ENCODE measurements at places on chromosomes 6 and 20.

- DNase-seq = no peak
Measured at GRCh38 chr6:82832811-82833210, 232.8 kb downstream of the UBE3D start.

GRCh38 chr6:111980971-111981840 lies 72.7 kb upstream of the CCN6 start:
- DNase-seq = no peak

- no peak for DNase-seq
Measured at GRCh38 chr6:90494067-90494780, 92.6 kb downstream of the MAP3K7 start.

DNA sequence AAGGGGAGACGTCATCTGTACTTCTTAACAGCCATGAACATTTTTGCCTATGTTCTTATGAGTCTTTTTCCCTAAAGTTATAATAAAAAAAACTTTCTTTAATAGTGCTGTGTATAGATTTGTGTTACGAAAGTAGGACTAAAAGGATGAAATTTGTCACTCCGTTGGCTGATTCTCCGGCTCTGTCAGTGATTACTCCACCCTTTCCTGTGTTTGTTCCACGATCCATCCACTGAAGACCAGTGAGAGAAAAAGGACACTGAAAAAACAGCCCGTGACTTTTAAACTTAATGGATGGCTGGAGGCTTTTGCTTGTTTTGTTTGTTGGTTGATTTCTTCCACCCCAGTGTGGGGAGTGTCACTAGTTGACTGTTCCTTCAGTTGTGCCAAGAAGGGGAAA lies 232.0 kb upstream of the NOX3 start:
- DNase-seq = no peak

DNA sequence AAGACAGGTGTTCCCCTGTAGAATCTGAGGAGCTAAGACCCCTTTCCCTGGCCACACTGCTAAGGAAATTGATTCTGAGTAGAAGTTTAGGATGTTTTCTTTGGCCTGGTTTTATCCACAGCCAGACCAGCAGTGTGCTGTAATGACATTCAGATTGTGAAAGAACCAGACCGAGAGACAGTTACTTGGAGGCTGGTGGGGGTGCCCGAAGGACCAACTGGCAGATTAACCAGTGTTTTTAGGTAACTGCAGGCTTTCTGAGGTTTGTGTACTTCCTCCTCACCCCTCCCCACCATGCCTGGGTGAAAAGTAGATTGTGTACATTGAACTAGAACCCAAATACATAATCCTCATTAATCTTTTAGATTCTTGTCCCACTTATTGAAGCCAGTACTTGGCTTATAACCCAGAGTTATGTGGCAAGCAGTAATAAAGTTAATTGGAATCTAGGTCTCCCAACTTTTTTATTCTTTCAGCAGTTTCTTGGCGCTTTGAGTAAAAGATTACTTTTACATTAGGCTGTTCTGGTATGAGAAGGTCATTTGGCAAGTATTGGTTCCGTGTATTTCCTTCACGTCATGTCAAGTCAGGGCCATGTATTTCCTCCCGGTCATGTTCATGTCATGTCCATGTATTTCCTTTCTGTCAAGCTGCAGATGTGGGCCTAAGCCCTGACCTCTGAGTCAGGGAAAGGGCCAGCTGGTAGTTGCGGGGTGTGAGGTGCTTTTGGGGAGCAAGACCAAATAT lies 93.7 kb downstream of the TCP11 start:
- no peak for DNase-seq

DNA sequence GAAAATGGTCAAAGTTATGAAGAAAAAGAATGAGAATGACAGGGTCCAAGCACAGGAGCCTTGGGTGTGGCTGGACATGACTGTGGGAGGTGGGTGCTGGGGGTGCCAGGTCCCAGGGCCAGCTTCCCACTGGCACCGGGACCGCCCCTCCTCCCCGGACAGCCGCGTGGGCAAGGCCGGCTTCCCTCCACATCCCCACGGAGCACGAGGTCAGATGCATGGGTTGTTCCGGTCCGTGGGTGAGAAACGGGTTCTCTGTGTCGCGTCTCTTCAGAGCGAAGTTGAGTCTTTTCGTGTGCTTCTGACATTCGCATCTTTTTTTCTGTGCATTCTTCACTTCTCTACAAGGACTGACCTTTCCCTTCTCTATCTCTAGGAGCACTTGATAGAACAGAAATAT lies 30.1 kb downstream of the KIF25 start:
- DNase-seq = no peak

- no peak for DNase-seq
Measured at GRCh38 chr20:40591119-40591518, 97.9 kb downstream of the MAFB start.
